ENCODE measurements at places on chromosomes 16 and 17. TPM values are rescaled to one million over a fixed set of nuclear protein-coding genes. Genes with fewer than 3 reads are reported as not detected.

The ACSM2A gene
- not detected for total RNA-seq

The CTRB1 gene
- not detected for total RNA-seq

The TMC6 gene
- total RNA-seq = 12.2 TPM

The IRF8 gene
- not detected for total RNA-seq

The TNRC6A gene
- 17.2 TPM for total RNA-seq

The ABCA8 gene
- 58.2 TPM for total RNA-seq

The SMARCD2 gene
- 124 TPM for total RNA-seq

The SPOP gene
- total RNA-seq = 47.0 TPM

The SOST gene
- total RNA-seq = not detected

The VTN gene
- 8.1 TPM for total RNA-seq

The HNF1B gene
- total RNA-seq = not detected

The IFI35 gene
- 44.4 TPM for total RNA-seq

The NARF gene
- 22.2 TPM for total RNA-seq

The ANKS4B gene
- total RNA-seq = not detected

The LITAFD gene
- not detected for total RNA-seq

The SMIM36 gene
- total RNA-seq = not detected

All from cardiac atrium fibroblast (primary cell).